CD4-positive, alpha-beta T cell treated with Interleukin-6 at 100 ng/mL for 8 hours (primary cell): ENCODE measurements at places on chromosomes 7 and 10.
A peak's percentile ranks its signal among the peaks of the same experiment; 100 is the strongest.

DNA sequence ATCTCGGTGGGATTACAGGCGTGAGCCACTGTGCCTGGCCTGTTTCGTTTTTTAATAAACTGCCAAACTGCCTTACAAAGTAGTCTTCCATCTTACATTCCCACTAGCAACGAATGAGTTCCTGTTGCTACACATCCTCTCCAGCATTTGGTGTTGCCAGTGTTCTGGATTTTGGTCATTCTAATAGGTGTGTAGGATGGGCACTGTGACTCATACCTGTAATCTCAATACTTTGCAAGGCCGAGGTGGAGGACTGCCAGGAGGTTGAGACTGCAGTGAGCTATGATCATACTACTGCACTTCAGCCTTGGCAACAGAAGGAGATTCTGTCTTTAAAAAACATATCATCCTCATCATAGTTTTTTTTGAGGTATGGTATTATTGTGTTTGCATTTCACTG is 21.4 kb upstream of the RSBN1L start:
- no peak for DNase-seq

DNA sequence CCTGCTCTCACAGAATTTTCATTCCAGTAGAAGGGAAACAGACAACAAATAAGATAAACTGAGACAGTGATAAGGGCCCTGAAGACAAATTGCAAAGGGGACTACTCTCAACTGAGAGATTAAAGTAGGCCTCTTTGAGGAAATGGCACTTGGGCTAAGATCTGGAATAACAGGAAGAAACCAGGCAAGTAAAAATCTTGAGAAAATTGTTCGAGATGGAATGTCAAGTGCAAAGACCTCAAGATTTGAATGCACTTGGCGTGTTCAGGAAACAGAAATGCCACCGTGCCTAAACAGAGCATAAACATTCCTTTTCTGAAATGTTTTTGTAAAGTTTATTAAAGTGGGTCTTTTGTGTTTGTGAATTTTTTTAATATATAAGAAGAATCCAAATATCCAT is 10.7 kb downstream of the ARMH3 start:
- DNase-seq, result no peak

DNA sequence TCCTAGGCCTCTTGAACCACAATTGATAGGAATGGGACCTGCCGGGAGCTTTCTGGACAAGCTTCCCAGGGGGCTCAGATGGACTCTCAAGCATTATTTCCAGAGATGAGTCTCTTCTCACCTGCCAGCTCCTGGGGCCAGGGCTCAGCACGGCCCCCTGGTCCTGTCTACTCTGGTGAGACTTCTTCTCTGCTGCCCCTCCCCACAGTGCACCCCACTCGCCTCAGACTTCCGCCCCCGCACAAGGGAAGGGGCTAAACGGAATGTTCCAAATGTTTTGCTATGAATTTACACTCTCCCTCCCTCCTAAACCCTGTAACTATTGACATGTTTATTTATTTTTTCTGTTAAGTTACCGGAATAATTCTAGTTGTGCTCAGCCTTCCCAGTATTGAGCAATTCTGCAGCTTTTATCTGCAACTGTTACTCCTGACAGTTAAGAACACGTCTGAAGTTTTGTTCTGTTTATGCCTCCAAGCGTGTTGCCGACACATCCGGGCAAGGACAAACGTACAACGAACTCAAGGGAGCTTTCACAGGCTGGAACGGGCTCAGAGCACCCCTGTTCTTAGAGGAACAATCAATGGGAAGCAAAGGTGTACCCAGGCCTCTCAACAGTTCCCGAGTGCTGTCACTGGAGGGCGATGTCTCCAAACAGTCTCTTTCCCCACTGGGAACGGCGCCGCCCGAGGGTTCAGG is 55.2 kb downstream of the FHIP2A start:
- no peak for DNase-seq

GRCh38 chr7:90178679-90179278 is 24.5 kb downstream of the STEAP1 start:
- DNase-seq, result no peak

DNA sequence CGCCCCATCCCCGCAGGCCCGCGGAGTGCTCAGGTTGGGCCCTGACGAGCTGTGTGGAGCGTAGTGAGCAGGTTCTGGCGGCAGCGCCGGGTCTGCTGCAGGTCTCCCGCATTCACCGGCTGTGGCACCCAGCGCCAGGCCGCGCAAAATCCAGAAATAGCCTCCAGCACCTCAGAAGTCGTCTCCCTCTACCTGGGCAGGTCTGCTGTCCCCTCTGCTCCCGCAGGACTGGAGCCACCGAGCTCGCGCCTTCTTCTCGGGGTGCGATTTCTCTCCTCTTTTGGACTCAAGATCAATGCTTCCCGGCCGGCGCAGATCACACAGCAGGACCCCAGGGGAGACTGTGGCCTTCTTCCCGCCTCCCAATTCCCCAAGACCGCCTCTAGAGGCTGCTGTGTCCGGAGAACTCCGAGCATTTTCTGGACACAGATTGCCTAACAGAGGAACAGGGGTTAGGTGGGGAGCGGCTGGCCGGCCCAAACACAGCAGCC is 8.4 kb downstream of the TLX1 start:
- DNase-seq, result no peak

GRCh38 chr10:79243181-79244067 is 103.8 kb upstream of the PPIF start:
- DNase-seq, result peak; percentile 44

GRCh38 chr7:13981070-13981469 is 8.4 kb downstream of the ETV1 start:
- DNase-seq, result no peak

DNA sequence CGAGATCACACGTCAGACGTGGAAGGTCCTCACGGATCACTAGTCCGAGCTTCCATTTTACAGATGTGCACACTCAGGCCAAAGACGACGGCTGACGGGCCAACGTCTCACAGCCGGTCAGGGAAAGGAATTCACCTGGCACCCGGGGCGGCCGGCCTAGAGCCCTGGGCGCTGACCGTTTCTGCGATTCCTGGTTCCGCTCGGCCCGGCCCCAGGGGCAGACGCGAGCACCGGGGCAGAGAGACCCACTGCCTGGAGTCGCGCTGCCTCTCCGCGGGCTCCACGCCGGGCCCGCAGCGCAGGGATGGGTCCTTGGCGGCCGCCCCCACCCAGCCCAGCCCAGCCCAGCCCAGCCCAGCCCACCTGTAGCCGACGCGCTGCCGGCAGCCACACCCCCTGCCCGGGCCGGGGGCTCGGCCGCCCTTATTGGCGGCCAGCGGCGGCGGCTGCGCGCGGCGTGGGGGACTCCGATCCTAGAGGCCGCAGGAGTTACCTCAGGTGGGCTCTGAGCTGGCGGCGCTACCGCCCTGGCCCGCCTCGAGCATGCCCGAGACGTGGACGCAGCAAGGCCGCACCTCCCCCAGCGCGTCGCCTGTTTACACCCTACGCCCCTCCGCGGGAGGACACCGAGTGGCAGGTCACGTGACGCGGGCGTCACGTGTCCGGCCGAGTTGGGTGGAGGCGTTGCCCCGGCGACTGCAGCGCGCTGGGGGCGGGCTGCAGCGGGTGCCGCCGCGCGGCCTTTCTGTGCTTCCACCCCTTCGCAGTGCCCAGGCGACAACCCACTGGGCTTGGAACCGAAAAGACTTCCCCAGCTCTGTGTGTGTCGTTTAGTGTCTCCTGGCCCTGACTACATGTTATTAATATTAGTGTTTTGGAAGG is 78.1 kb downstream of the ZFAND4 start:
- peak; percentile 88 for DNase-seq

- no peak for DNase-seq
Measured at GRCh38 chr10:17181110-17181509, 20.4 kb downstream of the TRDMT1 start.

GRCh38 chr7:32532716-32533115 is 37.4 kb downstream of the AVL9 start:
- no peak for DNase-seq

DNA sequence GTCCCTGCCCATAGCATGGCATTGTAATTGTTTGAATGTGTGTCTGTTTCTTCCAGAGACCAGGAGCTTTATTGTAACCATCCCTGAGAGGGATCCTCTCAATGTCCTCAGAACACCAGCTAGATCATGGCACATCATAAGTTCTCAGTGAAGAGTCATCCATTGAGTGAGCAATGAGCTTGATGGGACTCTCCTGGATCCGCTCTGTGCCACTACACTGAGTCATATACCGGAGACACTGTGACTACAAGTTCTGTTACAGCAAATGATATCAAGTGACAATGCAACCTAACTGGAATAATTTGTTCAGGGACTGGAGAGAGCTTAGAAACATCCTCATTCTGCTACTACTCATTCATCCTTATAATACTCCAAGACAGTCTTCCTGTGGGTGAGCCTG is 25.1 kb downstream of the MRPS24 start:
- DNase-seq, result no peak

DNA sequence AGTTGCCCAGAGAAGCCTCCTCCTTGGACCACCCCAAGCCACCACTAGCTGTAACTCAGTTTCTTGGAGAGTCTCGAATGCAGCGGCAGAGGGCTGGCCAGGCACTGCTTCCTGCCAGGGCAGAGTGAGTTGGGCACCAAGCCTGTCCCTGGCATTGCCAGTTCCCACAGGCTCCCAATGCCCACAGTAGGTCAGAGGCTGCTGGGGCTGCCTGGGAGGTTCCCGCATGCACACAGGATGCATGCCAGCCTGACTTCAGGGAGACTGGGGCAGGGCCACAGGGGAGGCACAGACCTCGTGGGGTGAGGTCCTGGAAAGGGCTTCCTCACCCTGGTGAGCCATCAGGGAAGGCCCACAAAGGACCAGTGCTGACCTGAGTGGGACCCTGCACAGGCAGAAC is 152.8 kb downstream of the ZNF248 start:
- DNase-seq, result no peak

DNA sequence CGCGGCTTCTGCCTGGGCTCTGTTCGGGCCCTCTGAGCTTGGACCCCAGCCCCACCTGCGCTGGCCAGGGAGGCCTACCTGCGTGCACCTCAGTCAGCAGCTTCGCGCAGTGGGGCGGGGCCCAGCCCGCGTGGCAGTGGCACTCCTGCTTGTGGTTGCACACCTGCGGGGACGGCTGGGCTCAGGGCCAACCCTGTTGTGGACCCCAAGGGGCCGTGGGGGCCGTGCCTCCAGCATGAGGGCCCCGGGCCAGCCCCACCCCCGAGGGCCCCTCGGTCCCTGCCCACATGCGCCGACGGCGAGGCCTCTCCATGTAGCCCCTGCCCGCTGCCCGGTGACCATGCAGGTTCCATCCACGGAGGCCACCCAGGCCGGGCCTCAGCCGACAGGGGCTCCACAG is 7.3 kb downstream of the ADAM8 start:
- no peak for DNase-seq

DNA sequence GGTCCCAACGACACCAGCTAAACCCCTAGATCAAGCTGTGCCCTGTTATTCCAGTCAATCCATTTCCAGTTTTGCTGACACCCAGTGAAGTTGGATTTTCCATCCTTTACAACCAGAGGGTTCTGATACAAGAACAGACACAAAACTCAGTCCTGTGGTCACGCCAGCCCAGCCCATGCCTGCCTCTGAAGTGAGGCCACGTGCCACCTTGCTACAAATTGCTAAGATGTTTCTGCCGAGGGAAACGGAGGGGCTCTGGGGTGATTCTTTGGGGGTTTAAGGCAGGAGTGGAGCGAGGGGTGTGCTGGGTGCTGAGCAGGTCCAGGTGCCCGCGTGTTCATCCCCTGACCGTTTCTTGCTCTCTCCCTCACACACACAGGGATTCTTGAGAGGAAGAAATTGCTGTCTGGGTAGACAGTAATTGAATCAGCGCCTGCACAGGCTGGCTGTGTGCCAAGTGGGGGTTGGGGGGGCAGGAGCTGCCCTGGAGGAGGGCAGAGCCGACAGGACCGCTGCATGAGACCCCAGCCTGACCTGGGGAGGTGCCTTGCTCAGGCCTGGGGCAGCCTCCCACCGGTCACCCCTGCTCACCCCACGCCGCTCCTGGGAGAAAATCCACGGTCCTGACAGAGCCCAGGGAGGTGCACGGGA is 38.1 kb downstream of the ADAP1 start:
- no peak for DNase-seq

DNA sequence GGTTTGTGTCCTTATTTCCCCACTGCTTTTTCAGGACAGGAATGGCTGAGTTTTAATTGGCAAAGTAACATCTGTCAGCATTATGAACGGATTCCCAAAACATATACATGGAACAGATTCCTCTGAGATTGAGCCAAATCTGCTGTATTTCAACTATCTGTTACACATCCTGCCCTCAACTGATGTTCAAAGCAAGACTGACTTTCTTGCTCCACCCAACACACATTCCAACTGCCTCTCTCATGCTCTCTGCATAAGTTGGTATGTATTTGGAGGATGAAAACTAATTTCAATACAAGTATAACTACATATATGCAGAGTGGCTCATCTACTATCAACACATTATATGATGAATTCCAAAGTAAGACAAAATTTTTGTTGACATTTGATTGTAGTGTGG is 342.2 kb downstream of the GATA3 start:
- no peak for DNase-seq

- peak; percentile 52 for DNase-seq
Measured at GRCh38 chr7:73703757-73704639, 15.5 kb downstream of the STX1A start.

DNA sequence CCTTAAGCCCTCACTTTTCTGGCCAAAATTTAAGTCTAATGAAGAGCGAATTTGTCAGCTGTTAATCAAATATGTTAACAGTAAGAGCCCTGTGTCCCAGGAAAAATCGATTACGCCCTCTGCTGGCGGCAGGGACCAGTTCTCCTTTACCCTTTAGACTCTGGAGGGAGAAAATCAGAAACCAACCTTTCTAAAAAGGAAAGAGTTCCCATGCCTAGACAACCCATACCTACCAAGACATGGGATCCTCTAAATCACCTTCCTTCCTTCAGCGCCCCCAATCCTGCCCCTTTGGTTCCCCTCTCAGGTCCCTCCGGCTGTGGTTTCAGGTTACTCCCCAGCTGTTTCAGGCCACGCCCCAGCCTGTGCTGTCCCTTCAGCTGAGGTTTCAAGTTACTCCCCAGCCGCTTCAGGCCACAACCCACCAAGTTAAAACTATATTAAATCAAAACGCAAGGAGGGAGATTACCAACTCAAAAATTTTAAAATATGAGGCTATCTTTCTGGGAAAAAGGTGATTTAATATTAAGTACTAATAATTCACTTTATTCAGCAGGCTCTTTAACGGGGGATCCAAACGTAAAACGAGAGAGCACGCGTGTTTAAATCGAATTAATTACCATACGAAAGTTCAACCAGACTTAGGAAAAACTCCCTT is 1.4 kb upstream of the AKR1B15 start:
- peak; percentile 57 for DNase-seq

DNA sequence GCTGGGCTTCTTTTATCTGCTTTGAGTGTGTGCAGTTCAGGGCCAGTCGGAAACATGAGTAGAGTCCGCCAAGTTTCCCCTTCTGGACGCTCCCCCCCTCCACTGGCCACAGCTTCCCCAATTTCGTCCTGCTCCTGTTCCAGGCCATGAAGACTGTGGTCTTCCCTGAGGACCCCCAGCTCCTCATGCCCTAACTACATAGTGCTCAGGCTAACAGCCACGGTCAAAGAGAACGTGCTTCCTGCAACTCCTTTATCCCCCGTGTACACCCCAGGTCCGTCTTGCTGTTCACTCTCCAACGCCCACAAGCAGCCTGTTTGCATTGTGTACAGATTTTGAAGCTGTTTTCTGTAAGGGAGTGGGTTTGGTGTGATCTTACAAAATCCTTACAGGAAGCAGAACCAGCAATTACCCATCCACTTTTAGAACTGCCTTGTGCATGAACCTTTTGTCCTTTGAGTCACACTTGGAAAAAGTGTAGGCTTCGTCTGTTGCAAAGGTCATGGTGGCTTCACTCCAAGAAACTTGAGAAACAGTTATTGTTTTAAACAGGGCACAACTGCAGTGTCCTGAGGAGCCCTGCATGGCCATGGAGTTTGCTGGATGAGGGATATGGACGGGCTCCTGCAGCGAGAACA is 77.0 kb upstream of the FAM20C start:
- no peak for DNase-seq

GRCh38 chr10:75984067-75984466 is 552.6 kb downstream of the LRMDA start:
- no peak for DNase-seq
